Psoas muscle (tissue), 8 donors: ENCODE measurements at places on chromosomes 5 and 9.

DNA sequence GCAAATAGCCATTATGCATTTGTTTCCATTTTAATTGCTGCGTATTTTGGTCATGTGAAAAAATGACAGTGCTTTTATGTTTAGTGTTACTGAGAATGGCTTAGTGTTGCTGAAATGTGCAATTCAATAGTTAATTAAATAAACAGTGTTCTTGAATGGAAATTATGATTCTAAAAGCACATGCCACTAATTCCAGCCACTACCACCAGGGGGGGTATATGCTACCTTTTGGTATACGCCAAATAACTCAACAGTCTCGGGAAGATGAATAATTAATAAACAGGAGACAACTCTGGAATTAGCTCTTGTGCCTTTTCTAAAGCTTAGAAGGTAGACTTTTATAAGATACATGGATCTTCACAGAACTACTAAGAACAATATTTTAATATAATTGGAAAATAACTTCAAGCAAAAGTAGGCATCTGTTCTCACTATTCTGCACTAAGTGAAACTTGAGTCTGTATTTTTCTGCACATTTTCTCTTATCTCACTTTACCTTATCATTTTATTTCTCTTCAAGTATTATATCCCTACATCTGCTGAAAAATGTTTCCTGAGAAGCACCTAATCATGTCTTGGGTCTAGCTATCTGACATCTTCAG, 83.5 kb upstream of the MINAR2 start:
- no peak for DNase-seq

DNA sequence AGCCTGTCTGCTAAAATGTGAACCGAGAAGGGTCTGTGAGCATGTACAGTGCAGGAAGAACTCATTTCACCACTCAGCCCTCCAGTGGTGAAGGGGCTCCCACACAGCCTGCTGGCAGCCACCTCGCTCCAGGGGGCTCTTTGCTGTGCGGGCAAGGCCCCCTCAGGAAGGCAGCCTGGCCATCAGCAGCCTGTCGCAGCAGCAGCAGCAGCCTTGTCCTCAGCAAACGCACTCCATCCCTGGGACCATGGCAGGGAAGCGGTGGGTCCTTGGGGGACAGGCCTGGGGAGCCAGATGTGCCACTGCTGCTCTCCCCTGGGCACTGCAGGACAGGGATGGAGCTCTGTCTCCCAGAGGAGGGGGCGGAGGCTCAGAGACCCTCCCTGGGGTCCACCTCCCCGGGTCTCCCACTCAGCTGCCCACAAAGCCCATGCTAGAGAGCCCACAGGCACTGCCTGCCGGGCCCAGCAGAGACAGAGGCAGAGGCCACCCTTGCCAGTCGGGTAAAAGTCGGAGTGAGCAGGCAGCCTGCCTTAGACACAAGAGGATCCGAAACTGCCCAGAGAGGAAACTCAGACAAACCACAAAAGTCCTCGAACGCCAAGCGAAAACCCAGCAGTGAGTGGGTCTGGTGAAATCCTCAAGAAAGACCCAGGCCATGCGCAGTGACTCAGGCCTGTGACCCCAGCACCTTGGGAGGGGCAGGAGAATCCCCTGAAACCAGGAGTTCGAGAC, 8.0 kb downstream of the BRD3 start:
- peak; percentile 23 for DNase-seq

- DNase-seq: no peak
Observed at GRCh38 chr5:159386028-159386711, 55.9 kb upstream of the IL12B start.

GRCh38 chr5:110545716-110546115, 180.8 kb downstream of the TMEM232 start:
- no peak for DNase-seq

- no peak for DNase-seq
Observed at GRCh38 chr9:94112716-94113465, 28.6 kb downstream of the PTPDC1 start.

DNA sequence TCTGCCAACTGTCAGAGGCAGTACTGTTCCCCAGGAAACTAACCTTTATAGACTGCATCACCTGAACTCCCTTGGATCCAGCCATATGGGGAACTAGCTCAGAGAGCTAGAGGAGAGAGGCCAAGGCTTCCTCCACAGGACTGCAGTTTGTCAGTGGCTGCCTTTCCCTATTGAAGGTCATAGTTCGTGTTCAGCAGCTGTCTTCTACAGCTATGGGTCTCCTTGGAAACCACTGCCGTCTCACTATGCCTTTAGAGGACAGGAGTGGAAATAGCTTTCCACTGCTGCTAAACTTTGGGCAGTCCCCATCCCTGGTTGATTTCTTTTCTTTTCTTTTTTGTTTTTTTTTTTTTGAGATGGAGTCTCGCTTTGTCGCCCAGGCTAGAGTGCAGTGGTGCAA, 4.4 kb upstream of the SLIT3 start:
- DNase-seq: no peak

DNA sequence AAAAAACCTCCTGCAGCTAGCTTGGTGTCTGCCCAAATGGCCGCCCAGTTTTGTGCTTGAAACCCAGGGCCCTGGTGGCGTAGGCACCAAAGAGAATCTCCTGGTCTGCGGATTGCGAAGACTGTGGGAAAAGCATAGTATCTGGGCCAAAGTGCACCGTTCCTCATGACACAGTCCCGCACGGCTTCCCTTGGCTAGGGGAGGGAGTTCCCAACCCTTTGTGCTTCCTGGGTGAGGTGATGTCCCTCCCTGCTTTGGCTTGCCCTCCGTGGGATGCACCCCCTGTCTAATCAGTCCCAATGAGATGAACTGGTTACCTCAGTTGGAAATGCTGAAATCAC, 83.0 kb upstream of the JAK2 start:
- DNase-seq: no peak

DNA sequence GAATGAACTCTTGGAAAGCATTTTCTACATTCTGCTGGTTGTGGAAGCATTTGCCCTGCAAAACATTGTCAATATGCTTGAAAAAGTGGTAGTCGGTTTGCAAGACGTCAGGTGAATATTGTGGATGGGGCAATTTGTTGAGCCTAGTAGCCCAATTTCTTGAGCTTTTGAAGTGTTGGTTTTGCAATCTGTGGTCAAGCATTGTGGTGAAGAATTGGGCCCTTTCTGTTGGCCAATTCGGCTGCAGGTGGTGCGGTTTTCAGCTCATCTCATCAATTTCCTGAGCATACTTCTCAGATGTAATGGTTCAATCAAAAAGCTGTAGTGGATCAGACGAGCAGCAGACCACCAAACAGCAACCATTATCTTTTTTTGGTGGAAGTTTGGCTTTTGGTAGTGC, 426.8 kb upstream of the CDH9 start:
- no peak for DNase-seq

- DNase-seq: no peak
Observed at GRCh38 chr5:104643320-104643719, 1080.7 kb upstream of the NUDT12 start.

- peak; percentile 75 for DNase-seq
Observed at GRCh38 chr9:128034821-128035652, 32.1 kb downstream of the NAIF1 start.

DNA sequence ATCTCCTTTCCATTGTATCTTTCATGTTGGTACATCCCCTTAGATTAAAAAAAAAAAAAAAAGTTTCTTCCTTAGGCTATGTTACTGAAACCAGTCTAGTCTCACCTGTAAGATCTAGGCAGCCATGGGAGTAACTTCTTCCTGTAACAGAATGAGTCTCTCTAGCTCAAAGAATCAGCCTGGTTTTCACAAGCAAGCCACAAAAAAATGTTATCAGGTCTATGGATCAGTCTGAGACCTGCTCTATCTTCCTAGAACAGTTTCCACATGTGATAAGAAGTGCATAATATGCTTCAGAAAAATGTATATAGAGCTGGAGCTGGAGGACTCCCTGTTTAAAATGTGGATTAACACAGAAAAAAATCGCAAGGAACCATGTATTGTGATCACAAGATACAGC, 53.8 kb downstream of the ARRDC3 start:
- no peak for DNase-seq

DNA sequence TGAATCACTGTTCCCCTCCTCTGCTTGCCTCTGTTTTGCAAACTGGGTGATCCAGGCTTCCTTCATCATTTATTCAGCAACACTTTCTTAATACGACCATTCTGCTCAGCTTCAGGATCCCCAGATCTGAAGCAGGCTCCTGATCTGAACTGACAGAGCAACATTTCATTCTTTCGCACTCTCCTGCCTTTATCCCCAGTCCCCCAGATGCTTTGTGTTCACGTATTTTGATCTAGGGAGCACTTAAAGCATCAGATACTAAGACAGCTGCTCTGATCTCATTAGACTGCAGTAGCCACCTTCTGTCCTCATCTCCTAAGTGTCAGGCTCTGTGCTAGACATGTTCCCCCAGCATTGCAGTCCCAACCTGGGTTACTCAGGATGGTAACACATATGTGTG, 158.0 kb downstream of the TRIO start:
- DNase-seq: no peak

DNA sequence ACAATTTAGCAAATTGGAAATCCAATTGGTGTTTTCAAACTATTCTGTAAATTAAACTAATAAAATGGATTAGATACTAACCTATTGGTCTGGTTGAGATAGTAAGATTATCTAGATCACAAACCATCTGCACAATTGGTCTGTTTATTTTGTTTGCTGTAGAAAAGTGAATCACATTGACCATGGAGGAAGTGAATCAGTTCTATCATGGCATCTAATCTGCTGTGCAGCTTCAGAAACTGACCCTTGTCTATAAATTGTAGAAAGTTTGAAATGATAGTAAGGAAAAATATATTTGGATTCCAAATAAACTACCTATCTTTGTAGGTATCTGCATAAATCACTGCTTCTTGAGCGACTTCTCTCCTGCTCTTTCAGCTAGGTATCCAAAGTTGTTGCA, 1865.4 kb downstream of the MAT2B start:
- DNase-seq: no peak

GRCh38 chr9:27471789-27472188, 52.3 kb upstream of the IFNK start:
- DNase-seq: no peak

- DNase-seq: no peak
Observed at GRCh38 chr5:175773534-175774070, 97.8 kb upstream of the CPLX2 start.
